Epithelial cell of proximal tubule (primary cell): ENCODE measurements at places on chromosomes 3 and 15.

- DNase-seq, result no peak
Measured at GRCh38 chr3:88385090-88385489, 235.3 kb downstream of the C3orf38 start.

- DNase-seq, result no peak
Measured at GRCh38 chr3:197501496-197501878, 54.3 kb downstream of the BDH1 start.

GRCh38 chr15:70347321-70348225 is 249.9 kb upstream of the TLE3 start:
- no peak for DNase-seq

DNA sequence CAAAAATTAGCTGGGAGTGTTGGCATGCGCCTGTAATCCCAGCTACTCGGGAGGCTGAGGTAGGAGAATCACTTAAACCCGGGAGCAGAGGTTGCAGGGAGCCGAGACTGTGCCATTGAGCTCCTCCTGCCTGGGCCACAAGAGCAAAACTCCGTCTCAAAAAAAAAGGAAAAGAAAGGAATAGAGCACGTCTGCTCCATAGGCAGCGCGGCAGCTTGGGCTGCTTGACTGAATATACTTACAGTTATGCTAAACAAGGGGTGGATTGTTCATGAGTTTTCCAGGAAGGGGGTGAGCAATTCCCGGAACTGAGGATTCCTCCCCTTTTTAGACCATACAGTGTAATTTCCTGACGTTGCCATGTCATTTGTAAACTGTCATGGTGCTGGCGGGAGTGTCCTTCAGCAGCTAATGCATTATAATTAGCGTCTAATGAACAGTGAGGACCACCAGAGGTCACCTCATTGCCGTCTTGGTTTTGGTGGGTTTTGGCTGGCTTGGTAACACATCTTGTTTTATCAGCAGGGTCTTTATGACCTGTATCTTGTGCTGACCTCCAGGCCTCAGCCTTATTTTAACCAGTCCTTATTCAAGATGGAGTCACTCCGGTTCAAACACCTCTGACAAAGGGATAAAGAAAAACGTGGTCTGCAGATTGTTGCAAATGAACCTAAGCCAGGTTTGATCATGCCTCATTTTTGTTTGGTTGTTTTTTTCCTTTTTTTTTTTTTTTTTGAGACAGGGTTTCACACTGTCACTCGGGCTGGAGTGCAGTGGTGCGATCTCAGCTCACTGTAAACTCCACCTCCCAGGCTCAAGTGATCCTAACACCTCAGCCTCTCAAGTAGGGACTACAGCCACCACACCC is 24.9 kb upstream of the SENP5 start:
- no peak for DNase-seq

DNA sequence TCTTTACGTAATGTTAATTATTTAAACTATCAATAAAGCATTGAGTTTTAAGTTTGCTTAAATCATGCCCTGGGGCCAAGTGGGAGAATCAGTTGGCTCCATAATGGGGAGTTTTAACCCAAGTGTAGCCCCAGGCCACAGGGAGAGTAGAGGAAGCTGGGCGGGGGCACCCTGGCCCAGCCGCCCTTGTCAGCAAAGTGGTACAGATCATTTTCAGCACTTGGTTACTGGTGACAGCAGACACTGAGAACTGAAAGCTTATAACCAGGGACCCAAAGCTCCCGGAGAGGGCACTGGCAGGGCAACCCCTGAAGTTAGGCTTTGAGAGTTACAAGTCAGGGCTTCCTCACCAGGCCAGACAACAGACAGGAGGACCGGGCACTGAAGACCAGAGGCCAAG is 90.6 kb downstream of the SEMA5B start:
- DNase-seq, result no peak

GRCh38 chr3:175664911-175665310 is 805.8 kb downstream of the NAALADL2 start:
- DNase-seq, result no peak
